ENCODE measurements at places on chromosomes 7 and 10.
A peak's percentile ranks its signal among the peaks of the same experiment; 100 is the strongest.

DNA sequence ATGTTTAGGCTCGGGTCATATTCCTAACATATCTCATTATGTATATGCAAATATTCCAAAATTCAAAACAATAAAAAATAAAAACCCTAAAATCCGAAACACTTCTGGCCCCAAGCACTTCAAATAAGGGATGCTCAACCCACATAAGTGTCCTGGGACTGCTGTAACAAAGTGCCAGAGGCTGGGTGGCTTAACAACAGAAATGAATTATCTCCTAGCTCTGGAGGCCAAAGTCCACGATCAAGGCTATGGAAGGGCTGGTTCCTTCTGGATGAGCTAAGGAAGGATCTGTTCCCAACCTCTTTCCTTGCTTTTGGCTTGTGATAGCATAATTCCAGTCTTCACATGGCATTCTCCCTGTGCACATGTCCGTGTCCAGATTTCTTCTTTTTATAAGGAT lies 181.6 kb upstream of the NFE2L3 start:
- no peak for DNase-seq

DNA sequence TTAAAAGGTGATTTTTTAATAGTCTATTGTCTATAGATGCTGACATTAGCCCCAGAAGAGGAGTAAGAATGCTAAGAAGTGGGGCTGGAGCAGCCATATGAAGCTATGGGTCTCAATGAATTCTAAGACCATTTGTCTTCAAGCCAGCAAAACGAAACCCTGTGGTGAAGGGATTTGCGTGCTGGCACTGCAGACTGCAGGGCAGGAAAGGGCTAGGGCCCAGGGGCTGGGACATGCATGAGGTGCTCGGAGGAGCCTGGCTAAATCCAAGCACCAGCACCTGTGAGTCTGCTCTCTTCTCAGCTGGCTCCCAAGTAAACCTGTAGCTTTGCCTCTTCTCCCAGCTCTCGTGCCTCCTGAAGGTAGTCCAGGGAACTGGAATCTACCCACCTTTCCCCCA lies 1.3 kb upstream of the NDST2 start:
- DNase-seq: no peak

DNA sequence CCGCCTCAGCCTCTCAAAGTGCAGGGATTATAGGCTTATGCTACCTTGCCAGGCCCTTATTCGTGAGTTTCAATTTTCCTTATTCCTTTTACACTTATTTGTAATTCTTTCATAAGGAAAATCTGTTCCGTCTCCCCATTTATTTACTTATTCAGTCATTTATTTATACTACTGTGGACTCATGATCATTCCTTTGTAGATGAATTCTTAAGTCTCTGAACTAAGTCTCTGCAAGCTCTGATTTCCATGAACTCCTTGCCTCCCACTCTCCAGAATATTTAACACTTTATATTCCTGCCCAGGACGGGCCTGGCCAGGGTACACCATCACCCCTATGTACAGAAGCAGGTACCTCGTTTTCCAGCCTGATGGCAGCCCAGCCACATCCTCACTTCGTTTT lies 39.4 kb downstream of the PFKFB3 start:
- no peak for DNase-seq

DNA sequence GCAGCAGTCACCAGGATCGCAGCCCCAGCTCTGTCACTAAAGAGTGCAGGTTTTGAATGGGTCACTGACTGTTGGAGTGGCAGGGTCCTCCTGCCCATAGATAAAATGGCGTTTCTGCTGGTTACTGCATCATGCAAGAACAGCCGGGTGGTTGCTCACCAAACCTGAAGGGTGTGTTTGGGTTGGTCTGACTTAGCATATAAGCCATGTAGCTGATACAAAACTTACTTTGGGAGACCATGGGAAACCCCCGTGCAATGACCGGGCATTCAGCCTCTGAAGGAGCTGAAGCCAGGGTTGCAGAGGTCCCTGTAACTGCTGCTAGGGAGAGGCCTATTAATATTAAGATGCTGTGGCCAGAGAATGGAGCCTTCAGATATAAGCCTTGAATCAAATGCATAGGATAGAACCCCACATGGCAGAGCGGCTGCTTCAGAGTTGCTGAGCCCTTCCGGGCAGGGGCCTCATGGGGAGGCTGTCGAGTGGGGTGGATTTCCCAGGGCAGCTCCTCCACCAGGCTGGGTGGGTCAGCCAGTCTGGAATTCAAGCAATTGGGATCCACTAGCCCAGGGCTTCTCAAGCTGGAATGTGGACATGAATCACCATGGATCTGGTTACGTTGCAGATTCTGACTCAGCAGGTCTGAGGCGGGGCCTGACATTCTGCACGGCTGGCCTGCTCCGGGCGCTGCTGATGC lies 70.9 kb upstream of the CTBP2 start:
- DNase-seq: no peak

DNA sequence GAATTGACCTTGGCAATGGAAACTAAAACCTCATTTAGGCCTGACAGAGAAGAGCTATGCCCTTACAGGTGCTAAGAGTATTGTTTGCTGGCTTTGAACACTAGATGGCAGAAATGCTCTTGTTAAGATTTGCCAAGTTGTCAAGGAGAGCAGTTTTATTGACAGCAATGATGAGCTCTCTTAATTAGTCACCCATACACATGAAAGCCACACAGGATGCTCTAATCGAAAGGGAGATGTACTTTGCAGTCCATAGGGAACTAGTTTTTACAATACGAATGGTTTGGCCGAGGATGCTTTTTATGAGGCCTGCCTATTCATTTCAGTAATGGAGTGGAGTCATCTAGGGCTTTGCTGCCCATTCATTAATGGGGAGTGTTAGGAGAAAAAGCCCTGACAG lies 45.4 kb upstream of the MBL2 start:
- DNase-seq: no peak

DNA sequence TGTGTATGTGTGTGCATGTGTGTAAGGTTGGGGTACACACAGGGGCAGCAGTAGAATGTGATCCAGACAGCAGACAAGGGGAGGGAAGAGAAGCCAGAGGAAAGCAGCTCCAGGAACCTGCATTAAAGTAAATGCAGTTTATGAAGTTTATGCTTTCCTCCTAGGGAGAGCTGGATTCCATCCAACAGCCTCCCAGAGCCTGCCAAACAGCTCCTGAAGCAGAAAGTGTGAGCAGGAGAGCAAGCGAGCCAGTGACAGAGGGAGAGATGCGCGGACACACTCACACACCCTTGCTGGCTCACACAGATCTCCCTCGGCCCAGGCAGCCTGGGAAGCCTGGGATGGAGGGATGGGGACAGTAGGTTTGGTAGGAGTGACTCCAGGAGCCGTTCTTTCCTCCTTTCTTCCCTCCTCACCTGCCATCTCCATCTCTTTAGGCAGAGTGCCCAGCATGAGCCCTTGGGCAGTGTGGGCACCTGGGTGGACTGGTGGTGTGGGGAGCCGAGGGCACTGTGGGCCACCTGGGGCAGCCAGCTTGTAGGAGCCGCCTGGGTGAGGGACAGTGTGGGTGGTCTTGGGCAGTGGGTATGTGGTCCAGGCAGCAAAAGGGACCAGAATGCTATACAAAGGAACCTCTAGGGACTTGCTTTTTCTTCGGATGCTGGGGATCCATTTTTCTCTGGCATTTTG lies 46.1 kb downstream of the PAX2 start:
- no peak for DNase-seq

DNA sequence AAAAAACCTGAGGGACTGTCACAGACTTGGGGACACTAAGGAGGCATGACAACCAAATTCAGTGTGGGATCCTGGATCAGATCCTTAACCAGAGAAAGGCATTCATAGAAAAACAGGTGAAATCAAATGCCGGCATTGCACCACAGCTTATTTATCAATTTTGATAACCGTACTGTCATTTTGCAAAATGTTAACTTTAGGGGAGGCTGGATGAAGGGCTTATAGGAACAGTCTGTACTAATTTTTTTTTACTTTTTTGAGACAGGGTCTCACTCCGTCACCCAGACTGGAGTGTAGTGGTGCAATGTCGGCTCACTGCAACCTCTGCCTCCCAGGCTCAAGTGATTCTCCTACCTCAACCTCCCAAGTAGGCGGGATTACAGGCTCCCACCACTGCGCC lies 217.1 kb downstream of the ELMO1 start:
- DNase-seq: no peak

- DNase-seq: no peak
Observed at GRCh38 chr7:80907612-80908011, 11.2 kb downstream of the SEMA3C start.

GRCh38 chr7:1590887-1591286 lies 21.1 kb upstream of the PSMG3 start:
- DNase-seq: no peak

- no peak for DNase-seq
Observed at GRCh38 chr10:88545359-88545758, 37.8 kb downstream of the RNLS start.

DNA sequence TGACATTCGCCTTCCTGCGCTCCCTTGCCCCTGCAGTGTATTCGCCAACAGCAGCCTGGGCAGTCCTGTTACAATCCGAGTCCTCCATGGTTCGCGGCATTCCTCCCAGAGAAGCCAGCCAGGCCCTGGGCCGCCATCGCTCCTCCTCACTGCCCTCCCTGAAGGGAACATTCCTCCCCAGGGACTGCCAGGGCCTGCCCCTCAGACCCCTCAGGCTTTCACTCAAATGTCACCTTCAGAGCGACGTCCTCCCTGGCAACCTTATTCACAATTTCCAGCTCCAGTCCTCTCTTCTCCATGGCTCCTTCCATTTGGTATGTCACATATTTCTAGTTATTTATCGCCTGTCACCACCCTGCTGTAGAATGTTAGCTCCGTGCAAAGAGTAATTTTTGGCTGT lies 17.4 kb downstream of the ADAMTS14 start:
- no peak for DNase-seq

DNA sequence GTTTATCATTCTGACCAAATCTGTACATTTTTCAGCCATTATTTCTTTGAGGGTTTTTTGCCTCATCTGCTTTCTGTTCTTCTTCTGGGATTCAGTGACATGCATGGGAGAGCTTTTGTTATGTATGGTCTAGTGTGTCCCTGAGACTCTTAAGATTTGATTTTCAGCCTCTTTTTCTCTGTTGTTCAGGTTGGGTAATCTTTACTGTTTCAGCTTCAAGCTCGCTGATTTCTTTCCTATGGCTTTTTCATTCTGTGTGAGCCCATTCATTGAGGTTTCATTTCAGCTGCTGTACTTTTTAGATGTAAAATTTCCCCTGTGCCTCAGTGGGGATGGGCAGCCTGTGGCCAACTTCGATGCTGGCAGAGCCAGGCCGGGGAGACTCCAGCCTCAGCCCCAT lies 38.1 kb downstream of the FOXK1 start:
- DNase-seq: no peak

DNA sequence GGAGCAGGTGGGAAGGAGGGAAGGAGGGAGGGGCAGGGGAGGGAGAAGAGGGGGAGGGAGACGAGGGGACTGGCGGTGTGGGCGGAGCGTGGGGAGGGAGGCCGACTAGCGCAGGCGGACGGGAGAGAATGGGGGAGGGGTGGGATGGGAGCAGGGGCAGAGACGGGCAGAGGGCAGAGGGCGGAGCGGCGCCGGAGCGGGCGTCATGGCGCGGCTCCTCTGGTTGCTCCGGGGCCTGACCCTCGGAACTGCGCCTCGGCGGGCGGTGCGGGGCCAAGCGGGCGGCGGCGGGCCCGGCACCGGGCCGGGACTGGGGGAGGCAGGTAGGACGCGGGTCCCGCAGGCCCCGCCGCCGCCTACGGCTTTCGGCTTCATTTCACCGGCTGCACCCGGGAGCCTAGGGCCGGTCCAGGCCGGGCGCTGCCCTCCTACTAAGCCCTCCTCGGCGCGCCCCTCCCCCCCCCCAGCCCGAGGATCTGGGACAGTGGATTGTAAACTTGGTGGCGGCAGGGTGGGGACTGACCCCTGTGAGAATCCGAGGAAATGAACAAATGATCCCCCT lies at the start of gene MSRB2:
MSRB2 (plus strand) TSS at position 176 of the 562 bp plus-strand sequence; CDS start at position 206, 30 bp downstream.
- peak; percentile 85 for DNase-seq

GRCh38 chr7:140542228-140542603 lies 62.9 kb upstream of the MKRN1 start:
- DNase-seq: no peak

GRCh38 chr10:133170092-133170491 lies 10.1 kb downstream of the KNDC1 start:
- no peak for DNase-seq

- DNase-seq: no peak
Observed at GRCh38 chr7:116166156-116166555, 44.2 kb upstream of the TES start.

DNA sequence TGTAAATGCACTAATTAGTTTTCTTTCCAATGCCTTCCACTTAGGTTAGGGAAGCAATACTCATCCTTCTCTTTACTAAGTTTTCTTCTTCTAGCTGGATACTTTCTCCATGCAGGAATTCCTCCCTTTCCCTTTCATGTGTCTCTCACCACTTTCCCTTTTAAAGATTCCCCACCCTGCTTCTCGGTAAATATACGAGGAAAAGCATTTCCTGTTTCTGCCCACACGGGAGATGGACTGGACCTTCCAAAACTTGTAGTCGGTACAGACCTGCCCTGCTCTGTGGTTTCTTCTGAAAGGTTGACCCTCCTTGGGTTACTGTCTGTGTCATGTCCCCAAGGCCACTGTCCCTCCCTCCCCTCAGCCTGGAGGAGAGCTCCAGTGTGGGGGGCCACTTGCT lies 58.9 kb upstream of the LYZL2 start:
- no peak for DNase-seq

- no peak for DNase-seq
Observed at GRCh38 chr10:74026428-74027015, 28.6 kb downstream of the VCL start.

DNA sequence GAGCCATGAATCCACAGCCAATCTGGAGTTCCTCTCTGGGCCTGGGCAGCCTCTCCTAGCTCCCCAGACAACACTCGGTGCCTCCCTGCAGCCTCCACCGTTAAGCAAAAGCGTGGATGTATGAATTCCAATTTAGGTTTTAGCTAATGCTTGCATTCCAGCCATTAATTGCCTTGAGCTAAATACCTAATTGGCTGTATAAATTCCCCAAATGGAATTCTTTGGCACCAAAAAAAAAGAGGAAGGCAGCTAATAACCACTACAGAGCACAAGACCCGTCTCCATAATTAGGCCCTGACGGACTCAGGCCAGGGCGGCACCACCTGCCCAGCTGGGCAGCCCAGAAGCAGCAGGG lies 140.5 kb downstream of the PTPRN2 start:
- DNase-seq: no peak

- no peak for DNase-seq
Observed at GRCh38 chr7:11707606-11708193, 124.3 kb downstream of the THSD7A start.

DNA sequence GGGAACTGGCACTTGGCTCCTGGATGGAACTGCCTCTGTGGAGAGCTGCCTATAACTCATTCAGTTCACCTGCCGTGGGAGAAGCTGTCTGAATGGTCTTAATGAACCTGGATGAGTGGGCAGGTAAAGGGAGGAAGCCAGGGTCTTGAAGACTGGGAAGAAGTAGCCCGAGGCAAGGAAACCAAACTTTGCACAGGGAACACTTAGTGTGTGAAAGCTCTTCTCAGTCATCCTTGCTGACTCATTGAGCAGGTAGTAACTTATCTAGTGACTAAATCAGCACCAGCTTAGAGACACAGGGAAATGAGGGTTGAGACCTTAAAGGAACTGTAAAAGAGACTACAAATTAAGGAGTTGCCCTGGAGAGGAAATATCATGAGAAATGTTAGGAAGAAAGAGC lies 9.9 kb downstream of the LRRC4 start:
- DNase-seq: no peak

GRCh38 chr7:8387551-8388256 lies 45.7 kb upstream of the NXPH1 start:
- no peak for DNase-seq
